ENCODE measurements at places on chromosomes 11 and 22. TPM values are rescaled to one million over a fixed set of nuclear protein-coding genes. Genes with fewer than 3 reads are reported as not detected.

Gene EXPH5
- total RNA-seq, result 30.8 TPM

- DNase-seq, result no peak
Observed at GRCh38 chr11:14253421-14253820, 105.6 kb downstream of the RRAS2 start.

DNA sequence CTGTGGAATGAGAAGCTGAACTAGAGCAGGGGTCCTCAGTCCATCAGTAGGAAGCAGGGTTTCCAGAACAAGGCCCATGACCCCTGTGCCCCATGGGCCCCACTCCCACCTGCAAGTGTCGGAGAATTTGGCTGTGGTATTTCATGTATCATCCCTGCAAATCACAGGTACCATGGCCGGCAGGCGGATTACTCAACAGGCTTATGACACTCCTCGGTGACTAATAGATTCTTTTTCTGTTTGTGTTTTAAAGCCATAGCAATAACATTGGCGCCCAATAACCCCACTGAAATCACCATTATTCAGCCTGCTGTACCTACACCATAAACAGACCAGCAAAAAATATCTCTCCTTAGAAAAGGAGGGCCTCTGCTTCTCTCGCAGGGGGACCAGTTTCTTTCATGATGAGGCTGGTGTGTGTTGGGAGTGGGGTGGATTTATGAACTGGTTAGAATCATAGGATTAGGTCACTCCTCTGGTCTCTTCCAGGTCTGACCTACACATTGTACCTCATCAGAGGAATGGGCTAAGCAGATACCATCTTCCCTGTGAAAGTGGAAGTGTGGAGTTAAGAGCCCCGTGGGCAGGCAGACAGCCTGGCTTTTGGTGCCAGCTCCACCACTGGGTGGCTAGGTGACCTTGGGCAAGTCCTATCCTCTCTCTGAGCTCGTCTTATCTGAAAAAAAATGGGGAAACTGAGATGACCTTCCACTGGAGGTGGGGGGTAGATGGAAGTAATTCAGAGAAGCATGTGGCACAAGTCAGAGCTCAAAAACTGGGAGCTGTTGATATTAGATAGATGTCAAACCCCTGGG lies 60.2 kb upstream of the WNT11 start:
- no peak for DNase-seq

GRCh38 chr11:10497371-10498021 lies 42.4 kb downstream of the AMPD3 start:
- DNase-seq, result no peak

Gene ARL14EP
- total RNA-seq, result 21.6 TPM
